DMS153 (cell line): ENCODE measurements at places on chromosomes 4 and X.

- DNase-seq = no peak
Measured at GRCh38 chrX:21990832-21991231, 41.3 kb upstream of the PHEX start.

DNA sequence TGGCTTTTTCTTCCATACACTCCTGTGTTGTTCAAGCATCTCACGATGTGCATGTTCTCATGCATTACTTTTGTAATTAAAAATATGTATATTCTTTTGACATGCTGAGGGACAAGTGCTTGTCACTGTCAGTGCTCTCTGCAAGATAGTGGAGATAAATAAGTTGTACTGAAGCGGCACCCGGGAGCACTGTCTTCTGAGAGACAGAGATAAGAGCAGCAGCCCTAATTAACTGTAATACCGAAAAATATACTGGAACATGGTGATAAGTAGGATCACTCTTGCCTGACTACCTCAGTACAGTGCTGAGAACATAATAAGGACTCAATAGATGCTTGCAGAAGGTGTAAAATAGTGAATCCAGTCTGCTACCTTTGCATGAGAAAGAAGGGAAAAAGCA, 9.4 kb upstream of the GPR173 start:
- DNase-seq = no peak

- DNase-seq = peak; percentile 84
Measured at GRCh38 chrX:115952417-115953092, 218.0 kb upstream of the AGTR2 start.

- DNase-seq = peak; percentile 10
Measured at GRCh38 chr4:93199492-93199891, 629.1 kb upstream of the ATOH1 start.

- no peak for DNase-seq
Measured at GRCh38 chr4:111028795-111029194, 405.9 kb upstream of the PITX2 start.

- DNase-seq = no peak
Measured at GRCh38 chr4:140904904-140905303, 148.7 kb upstream of the TBC1D9 start.

- no peak for DNase-seq
Measured at GRCh38 chrX:2502668-2503519, 2.1 kb upstream of the DHRSX start.

GRCh38 chr4:92101737-92102172, 202.0 kb upstream of the GRID2 start:
- no peak for DNase-seq

DNA sequence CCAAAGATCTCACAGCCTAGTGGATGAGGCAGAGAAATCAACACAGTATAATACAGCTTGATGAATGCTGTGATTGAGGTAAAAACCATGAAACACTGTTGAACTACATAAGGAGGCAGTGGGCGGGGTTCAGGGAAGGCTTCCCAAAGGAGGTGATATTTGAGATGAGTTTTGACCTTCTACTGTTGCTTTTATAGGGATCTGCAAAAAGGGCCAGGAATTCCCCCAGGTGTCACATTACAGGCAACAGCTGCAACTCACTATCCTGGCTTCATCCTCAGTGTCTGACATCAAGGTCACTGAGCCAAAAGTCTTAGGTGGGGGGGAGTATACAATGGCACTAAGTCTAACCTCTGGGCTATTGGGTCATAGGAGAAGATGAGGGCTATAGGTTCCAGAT, 185.7 kb upstream of the NRK start:
- peak; percentile 12 for DNase-seq

DNA sequence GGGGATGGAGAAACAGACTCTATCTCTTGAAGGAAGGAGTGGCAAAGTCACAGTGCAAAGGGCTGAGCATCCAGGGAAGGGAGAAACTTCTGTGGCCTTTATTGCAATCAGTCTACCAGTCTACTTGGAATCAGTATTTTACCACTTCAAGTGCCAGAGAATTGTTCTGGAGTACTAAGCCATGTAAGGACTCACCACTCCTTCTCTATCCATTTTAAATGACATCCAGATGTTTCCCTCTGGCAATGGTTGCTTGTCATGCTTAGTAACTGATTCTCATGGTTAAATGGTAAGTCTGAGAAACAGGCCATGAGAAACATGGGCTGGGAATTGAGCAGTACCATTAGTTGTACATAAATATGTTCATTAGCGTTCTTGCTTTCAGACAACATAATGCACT, 21.1 kb upstream of the SMIM10 start:
- no peak for DNase-seq

DNA sequence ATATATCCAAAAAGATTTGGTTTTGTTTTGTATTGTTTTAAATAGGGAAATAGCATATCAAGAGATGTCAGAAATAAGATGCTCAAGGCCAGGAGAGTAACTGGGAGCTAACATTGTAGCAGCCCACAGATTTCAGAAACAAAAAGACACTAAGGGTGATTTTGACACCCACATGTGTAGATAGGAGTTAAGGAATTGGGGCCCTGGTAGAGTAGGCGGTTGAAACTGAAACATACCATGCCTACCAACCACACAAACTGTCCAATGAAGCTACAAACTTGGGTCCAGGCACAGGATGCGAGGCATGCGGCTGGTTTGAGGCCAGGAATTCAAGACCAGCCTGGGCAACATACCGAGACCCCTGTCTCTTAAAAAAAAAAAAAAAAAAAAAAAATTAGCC, 6.3 kb upstream of the HSPA4L start:
- DNase-seq = no peak

DNA sequence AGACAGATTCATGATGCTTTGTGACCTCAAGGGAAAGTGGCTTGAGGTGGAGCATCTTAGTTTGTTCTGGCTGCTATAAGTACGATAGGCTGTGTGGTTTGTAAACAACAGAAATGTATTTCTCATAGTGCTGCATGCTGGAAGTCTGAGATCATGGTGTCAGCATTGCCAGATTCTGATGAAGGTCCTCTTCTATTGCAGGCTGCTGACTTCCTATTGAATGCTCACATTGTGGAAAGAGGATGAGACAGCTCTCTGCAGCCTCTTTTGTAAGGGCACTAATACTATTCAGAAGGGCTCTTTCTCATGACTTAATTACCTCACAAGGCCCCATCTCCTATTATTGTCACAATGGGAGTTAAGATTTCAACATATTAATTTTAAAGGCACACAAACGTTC, 1674.0 kb upstream of the PCDH7 start:
- DNase-seq = no peak

DNA sequence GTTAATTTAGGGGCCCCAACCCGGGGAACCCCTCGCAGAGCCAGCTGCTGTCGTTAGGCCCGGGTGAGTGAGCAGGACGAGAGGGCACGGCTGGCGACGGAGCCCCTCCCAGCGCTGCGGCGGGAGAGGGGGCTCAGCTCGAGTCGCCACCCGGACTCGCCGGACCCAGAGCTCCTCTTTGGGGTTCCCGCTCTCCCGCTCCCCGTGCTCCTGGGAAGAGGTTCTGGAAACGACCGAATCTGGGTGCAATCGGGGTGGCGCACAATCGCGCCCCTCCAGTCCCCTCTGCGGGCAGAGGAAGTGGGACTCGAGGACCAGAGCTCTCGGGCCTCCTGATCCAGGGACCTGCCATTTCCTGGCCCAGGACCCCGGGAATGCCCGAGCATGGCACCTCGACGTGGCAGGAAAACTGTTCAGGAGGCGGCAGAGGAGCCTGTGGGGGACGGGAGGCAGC, 37.3 kb upstream of the ARAF start:
- no peak for DNase-seq

DNA sequence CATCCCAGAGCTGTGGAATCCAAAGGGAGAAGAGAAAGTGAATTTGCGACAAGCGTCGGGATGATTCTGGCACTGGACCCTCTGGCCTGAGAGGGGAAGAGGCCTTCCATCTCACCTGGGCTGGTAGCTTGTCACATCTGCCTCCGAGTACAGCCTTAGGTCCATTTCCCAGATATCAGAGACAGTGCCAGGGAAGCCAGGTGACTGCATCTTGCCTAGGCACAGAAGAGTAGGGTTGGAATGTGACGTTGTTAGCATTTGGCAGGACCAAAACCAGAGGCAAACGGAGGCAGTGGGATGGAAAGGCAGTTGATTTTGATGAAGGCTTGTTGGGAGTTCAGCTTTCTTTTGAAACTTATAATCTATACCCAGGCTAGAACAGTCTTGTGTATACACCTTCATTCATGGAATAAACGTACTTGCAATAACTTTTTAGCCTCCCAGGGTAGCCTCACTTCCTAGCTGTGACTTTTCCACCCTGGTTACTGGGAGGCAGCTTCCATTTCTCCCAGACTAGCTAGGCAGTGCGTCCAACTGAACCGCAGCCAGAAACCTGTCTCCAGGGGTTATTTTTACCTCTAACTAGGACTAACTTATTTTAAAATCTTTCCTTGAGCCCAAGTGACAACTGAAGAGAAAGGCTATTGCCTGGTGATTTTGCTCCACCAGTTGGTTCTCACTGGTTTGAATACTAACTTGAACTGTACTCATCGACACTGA, 5.9 kb downstream of the SOD3 start:
- no peak for DNase-seq

DNA sequence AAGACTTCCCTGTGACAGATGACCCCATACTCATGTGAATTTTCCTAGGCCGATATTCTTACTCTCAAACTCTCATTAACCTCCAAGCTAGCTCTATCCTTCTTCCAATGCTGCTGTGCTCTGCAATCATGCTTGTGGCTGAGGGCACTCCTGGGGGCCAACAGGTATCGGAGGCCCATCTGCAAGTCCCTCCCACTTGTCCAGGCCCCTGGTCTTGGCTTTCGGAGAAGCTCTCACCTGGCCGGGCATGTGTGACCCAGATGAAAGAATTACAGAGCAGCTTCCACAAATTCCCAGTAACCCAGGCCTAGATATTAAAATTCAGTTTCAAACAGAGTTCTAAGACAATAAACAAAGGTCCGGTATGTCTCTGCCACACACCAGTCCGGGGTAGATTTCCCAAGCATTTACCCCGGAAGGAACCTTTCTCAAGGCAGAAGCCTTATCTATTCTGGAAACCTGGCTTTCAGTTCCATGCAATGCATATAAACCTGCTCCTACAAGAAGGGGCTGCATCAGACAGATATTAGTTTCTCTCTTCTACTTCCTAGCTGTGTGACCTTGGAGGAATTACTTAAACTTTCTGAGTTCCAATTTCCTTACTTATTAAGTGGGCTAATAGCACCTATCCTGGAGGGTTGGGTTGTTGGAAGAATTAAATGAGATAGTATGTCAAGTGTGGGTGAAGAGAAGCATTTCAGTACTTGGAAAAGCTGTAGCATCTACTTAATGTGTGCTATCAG, 270.8 kb downstream of the PTTG2 start:
- no peak for DNase-seq

GRCh38 chr4:186669159-186669731, 54.4 kb downstream of the FAT1 start:
- DNase-seq = no peak

DNA sequence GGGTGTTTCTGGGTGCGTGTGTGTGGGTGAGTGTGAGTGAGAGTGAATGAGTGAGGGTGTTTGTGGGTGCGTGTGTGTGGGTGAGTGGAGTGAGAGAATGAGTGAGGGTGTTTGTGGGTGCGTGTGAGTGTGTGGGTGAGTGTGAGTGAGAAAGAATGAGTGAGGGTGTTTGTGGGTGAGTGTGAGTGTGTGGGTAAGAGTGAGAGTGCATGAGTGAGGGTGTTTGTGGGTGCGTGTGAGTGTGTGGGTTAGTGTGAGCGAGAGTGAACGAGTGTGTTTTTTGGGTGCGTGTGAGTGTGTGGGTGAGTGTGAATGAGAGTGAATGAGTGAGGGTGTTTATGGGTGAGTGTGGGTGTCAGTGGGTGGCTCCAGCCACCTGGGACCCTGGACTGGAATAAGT, 1676.1 kb upstream of the TENM3 start:
- no peak for DNase-seq

GRCh38 chr4:26081795-26082498, 167.9 kb downstream of the SMIM20 start:
- no peak for DNase-seq

DNA sequence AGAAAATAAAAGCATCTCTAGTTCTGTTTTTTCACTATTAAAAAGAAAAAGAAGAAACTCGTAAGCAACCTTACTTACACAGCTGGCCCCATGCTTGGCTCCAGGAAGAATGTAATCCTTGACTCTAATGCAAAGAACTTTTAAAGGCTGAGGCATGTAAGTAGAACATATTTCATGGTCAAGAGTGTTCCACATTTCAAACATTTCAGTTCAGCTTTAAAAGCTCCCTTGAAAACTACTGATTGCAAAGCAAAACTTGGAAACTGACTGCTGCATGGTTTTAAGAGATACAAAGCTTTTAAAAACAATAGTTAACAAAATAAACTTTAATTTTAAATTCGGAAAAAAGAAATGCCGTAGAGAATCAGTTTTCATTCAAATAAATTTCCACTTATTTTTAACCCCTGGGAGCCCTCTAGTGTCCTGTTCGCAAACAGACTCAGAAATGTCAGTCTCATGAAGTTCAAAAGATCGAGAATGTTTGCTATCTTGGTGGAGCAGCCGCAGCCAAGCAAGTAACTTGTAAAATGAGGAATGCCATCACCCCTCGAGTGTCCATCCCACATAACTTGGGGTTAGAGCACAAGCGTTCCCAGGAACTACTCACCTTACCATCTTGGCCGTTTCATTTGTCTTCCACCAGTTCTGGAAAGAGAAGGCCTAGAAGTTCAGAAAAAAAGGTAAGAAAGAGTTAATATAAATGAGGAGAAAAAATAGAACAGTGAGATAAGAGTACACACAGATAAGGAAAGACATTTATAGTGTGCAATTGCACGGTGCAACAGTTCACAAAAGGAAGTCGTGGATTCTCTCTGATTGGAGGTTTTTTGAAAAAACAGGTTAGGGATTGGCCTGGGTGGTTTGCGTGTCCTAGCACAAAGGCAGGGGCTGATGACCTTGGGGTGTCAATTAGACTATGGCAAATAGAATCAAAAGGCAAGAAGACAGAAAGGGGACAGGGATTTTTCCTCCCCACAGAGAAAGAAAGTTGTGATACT, at the start of gene GASK1B:
Gene GASK1B, minus strand, starts transcription at position 765 of the 998 bp plus-strand sequence. CDS start 1,650 bp downstream, outside the sequence.
- peak; percentile 16 for DNase-seq

- DNase-seq = no peak
Measured at GRCh38 chr4:108370291-108371141, 201.8 kb upstream of the LEF1 start.

GRCh38 chrX:7068939-7069367, 78.6 kb upstream of the STS start:
- no peak for DNase-seq

- DNase-seq = no peak
Measured at GRCh38 chrX:19624739-19625138, 109.4 kb upstream of the MAP3K15 start.

GRCh38 chrX:4622486-4623167, 909.2 kb upstream of the PRKX start:
- DNase-seq = peak; percentile 0
